ENCODE measurements at places on chromosomes 7 and 10. TPM values are rescaled to one million over a fixed set of nuclear protein-coding genes. Genes with fewer than 3 reads are reported as not detected.

Gene MALSU1
- polyA plus RNA-seq, result 52.1 TPM

Gene MNX1
- 0.45 TPM for polyA plus RNA-seq

DNA sequence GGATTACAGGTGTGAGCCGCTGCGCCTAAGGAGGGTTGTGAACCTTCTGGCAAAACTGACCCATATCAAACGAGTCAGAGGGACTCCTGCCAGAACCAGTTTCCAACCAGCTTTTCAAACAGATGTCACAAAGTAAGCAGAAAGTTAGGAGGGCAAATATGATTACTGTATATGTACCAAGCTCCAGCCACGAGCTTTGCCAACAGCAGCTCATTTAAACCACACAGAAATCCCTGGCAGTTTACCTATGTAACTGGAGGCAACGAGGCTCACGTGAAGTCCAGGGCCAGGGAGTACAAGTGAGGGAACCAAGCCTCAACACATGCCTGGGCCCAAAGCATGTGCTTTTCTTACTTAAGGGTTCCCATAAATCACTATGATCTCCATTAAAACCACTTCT, 12.5 kb upstream of the DAGLB start:
- no peak for DNase-seq

DNA sequence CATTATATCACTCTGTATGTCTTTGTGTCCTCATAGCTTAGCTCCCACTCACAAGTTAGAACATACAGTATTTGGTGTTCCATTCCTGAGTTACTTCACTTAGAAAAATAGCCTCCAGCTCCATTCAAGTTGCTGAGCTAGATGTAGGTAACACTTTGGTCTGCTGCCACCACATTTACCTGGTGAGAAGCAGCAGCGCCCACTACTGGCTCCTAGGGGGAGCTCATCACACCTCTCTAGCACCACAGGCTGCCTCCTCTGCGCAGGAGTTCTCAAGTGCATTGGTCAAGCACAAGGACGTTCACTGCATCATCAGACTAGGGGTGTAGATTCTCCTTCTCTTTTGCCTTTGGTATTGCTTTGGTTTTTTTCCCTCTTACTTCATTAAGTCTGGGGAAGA, 530.9 kb upstream of the AUTS2 start:
- DNase-seq, result no peak
